ENCODE measurements at places on chromosomes 6 and 20.

- DNase-seq: peak; percentile 98
Measured at GRCh38 chr20:62704341-62704948, 4.2 kb upstream of the NTSR1 start.

- no peak for DNase-seq
Measured at GRCh38 chr6:168650671-168651111, 209.7 kb downstream of the SMOC2 start.

GRCh38 chr6:149049230-149049629 is 268.3 kb upstream of the TAB2 start:
- DNase-seq: peak; percentile 51

DNA sequence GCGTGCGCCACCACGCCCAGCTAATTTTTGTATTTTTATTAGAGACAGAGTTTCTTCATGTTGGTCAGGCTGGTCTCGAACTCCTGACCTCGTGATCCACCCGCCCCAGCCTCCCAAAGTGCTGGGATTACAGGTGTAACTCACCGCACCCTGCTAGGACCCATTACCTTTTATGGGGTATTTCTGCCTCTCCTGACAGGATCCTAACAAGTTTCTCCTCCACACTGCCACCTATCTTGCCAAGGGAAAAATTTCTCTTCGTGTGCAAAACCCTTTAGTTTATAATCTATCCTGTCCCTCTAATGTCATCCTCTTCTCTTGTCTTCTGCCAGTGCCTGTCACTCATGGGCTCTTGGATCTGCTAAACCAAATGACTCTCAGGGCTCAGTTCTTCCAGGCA is 1.9 kb downstream of the STMND1 start:
- no peak for DNase-seq

GRCh38 chr6:98241630-98242029 is 592.7 kb upstream of the POU3F2 start:
- DNase-seq: no peak

GRCh38 chr20:63628246-63628975 is 1.5 kb upstream of the GMEB2 start:
- peak; percentile 73 for DNase-seq

GRCh38 chr6:132612449-132613108 is 11.5 kb downstream of the TAAR2 start:
- DNase-seq: no peak

- DNase-seq: no peak
Measured at GRCh38 chr20:60506061-60506460, 547.8 kb downstream of the CDH26 start.

GRCh38 chr6:1311400-1312202 is at the start of gene FOXQ1:
TSS of gene FOXQ1 (plus strand) at chr6:1312098. CDS start at chr6:1312705, 607 bp downstream.
- peak; percentile 47 for DNase-seq

DNA sequence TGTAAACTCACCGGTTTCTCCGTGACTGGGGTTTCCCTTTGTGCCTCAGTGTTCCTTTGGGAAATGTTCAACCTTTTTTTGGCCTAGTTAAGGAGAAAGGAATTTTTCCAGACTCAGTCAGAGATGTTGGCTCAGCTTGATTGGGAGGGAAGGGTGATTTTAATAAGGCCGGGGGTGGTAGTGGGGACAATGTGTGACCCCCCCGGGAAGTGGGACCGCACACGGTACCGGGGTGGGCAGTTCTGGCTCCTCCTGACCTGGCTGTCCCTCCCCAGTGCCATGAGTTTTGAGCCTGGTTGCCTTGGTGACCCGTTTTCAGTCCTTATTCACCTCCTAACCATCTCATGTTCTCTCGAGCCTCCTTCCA is 132.7 kb downstream of the SNX5 start:
- DNase-seq: no peak

DNA sequence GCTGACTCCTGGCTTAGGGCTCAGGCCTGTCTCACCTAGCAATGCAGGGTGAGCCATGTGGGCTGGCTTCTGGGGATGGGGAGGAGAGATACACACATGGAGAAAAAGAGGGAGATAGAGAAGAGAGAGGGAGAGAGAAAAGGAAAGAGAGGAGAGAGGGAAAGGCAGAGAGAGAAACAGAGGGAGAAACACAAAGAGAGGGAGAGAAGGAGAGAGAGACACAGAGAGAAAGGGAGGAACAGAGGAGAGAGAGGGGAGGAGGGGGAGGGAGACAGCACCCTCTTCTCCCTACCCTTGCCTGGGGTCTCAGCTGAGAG is 24.8 kb downstream of the NTSR1 start:
- DNase-seq: no peak

GRCh38 chr6:37225350-37226169 is 32.0 kb upstream of the TBC1D22B start:
- DNase-seq: no peak

- DNase-seq: no peak
Measured at GRCh38 chr20:48416002-48416401, 411.8 kb downstream of the PREX1 start.

DNA sequence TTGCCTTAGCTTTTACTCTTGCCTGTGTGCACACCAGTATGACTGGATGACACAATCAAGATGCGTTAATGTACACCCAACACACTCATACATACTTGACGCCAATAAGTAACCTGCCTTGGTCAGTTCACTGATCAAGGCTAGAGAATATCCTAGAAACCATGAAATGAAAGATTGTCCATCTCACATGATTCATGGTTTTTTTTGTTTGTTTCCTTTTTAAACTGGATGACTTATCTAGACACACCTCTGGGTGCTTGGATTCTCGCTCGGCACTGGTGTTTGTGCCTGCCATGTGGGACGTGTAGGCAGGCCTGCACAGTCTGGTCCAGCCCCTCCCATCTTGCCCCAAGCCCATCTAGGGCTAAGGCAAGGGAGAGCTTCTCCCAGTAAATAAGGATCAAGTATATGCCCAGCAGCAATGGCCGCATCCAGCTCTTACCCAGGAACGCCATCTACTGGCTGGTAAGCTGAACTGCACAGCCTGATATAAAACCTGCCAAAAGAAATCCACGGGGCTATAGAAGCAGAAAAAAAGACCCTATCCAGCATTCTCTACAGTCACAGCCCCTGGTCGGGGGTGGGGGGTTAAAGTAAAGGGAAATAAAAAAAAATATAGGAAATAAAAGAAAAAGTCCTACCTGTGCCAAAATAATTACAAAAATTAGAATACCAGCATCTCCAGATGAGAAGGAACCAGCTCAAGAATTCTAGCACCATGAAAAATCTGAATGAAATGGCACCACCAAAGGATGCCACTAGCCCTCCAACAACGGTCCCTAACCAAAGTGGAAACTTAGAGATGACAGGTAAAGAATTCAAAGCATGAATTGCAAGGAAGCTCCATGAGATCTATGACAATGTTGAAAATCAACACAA is 73.3 kb downstream of the OTOR start:
- DNase-seq: peak; percentile 54

DNA sequence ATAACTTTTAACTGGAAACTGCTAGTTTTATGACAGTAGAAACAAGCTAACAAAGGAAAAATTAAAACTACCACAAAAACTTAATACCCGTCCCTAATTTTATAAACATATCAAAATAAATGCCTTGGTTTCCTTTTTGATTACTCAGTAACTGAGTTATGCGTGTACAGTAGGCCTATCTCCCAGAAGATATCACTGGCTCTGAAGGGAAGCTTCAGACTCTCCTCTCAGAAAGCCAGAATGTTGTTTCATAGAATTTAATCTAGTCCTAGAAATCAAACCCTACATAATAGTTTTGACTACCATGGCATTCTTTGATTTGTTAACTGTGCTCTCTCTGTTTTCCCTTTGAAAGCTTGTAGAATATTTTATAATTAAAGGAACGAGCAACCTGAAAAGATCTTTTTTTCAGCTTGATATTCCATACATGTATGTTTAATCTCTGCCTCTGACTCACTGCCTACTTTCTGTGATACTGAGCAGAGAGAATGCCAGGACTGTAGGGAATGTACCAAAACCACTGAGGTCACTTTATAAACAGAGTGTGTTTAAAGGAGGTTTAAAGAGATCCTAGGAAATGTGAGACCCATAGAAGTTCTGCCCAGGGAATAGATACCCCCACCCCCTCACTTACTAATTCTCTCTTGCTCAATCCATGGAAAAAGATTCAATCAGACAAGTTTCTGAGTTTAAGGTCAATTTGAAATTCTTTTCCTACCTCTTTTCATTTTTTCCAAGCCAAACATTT is 311.5 kb downstream of the HDGFL1 start:
- DNase-seq: peak; percentile 98

All from EH (cell line).